ENCODE measurements at places on chromosomes 1 and 21.

DNA sequence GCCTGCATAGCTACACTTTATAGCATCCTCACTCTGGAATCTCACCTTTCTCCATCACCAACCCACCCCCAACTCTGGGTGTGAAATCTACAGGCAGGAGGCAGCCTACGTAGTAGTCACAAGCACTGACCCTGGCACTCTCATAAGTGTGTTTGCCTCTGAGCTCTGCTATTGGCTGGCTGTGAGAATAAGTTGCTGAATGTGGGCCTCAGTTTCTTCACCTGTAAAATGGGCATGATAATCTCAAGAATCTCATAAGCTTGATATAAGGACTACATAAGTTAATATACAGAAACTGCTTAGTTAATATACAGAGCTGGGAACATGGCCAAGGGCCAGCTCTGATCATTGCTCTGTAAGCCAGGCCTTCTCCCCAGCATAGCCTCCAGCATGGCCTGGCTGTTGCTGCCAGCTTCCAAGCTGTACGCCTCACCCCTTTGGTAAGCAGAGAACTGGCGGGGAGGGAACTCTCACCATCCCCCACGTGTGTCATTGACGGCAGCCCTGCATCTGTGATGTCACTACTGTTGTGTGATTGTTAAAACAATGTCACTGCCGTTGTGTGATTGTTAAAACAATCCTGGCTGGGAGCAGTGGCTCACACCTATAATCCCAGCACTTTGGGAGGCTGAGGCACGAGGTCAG is 53.3 kb downstream of the SYF2 start:
- DNase-seq, result no peak

GRCh38 chr21:17828223-17828622 is 9.1 kb upstream of the C21orf91 start:
- DNase-seq, result no peak

- DNase-seq, result no peak
Measured at GRCh38 chr21:39050841-39051587, 132.2 kb downstream of the PSMG1 start.

- no peak for DNase-seq
Measured at GRCh38 chr1:145828367-145829026, 4.5 kb downstream of the POLR3C start.

- no peak for DNase-seq
Measured at GRCh38 chr1:210098356-210098755, 134.2 kb upstream of the SERTAD4 start.

DNA sequence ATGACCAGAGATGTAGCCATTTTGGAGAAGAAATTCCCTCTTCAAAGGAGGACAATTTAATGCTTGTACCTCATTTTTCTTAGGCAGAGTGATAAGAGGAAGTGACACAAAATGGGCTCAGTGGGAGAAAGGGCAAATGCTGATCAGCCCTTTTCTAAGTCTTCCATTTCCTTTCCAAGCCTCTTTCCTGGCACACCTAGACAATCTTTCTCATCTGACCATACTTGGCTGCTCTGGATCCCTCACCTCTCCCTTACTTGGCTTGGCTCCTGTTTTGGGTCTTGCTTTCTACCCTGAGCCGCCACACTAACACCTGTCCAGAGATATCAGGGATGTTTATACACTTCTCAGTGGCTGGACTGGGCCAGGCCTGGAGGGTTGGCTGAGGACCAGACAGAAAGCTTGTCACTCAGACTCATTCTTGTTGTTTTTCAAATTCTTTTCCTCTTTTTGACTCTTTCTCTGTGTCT is 13.1 kb downstream of the TXNIP start:
- peak; percentile 20 for DNase-seq

GRCh38 chr1:28190337-28190979 is 14.0 kb upstream of the PTAFR start:
- DNase-seq, result no peak

DNA sequence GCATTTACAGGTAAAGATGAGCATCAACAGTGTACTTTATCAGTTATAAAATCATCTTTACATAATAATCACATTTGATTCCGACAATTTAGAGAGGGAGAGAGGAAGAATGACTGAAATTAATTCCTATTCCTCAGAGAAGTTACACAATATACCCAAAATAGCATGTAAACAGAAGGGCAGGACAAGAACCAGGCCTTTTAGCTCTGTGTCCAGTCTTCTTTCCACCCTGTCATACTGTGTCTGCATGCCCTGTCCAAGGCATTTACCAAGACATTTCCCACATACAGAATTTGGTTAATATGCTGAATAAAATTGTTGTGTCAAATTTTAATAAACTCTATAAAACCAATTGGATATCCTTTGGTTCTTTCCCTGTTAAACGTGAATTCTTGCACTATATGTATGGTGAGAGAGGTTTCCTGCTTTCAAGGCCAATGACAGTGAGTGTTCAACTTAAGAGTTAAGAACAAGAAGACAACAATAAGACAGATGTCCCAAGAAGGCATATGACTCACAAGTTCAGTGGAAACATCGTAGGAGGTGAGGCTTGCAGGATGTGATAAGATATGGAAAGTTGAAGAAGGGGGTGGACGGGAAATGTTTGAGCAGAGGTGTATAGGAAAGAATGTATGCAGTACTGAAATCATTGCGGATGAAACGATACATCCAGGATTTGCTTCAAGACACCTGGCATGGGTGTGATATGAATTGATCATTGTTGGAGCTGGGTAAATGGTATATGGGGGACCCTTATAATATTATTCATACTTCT is 20.8 kb downstream of the LRRC8B start:
- DNase-seq, result no peak

DNA sequence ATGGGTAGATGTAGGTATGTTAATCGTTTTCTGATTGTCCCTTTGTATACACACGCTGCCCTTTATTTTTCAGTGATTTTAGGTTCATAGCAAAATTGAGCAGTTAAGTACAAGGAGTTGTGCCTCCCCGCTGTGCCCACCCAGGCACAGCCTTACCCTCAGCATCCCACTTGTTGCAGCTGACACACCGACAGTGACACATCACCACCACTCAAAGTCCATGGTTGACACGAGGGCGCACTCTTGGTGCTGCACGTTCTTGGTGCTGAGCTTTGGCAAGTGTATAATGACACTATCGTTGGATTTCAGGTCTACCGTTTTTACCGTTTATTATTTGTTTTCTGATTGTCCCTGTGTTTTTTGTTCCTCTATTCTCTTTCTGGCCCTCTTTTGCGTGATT is 15.6 kb downstream of the C1orf159 start:
- peak; percentile 7 for DNase-seq

DNA sequence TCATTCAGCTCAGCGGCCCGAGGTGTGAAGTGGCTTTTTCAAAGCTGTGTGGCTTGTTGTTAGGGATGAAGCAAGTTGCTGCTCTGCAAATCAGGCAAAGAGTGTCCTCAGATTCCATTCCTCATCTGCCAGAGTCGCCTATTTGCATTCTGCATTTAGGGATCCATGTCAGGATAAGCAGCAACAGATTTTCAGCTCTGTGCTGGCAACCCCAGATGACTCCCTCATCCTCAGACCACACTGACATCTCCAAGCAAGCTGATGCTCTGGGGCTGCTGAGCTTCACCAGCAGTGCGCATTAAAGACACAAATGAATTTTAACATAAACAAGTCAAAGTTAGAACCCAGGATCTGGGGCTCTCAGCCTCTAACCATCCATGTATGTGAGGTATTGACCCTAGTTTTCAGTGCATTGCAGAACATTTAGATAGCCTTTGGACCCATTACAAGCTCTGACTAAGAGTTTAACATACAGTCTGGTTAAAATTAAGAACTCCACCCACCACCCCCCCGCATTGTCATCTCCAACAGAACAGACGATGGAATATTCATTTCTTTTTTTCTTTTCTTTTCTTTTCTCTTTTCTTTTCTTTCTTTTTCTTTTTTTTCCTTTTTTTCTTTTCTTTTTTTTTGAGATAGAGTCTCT is 10.9 kb downstream of the CFAP107 start:
- DNase-seq, result no peak

DNA sequence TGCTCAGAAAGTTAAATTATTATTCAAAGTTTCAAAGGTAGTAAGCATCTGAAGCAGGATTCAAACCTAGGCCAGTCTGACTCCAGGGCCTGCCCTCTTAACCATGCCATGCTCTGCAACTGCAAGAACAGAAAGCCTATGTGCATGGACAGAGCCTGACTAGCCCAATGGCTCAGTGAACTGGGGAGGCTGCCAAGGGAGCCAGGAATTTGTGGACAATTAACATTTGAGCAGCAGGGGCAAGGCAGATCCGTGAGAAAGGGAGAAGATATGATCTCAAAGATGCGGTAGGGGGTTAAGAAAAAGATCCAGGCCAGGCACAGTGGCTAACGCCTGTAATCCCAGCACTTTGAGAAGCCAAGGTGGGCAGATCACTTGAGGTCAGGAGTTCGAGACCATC is 6.5 kb upstream of the ATP1A4 start:
- no peak for DNase-seq

DNA sequence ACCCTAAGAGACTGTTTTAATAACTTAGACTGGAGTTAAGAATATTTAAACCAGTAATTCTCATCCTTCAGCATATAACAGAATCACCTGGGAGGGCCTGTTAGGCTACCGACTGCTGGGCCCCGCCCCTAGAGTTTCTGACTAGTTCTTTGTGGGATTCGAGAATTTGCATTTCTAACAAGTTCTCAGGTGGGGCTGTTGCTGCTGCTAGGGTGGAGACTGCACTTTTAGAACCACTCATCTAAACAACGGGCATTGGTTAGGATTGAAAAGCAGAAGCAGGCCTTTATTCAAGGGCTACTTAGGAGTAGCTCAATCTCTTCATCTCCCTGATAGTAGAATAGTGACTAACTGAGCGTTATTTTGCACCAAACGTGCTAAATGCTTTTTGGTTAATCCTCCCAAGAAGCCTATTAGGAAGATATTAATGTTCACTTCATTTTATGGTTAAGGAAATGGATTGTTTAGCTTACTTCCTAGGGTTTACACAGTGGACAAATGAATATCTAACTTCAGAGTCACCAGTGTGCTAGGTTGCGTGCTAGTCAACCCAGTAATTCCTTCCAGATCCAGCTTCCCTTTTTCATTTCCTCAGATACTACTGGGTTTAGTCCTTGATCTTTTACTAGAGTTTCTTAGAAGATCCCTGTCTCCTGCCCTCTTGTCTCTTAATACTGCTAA is 31.1 kb upstream of the UAP1 start:
- DNase-seq, result peak; percentile 57

- no peak for DNase-seq
Measured at GRCh38 chr1:33893147-33893830, 29.4 kb downstream of the HMGB4 start.

GRCh38 chr1:101165954-101166353 is 70.9 kb upstream of the S1PR1 start:
- no peak for DNase-seq

DNA sequence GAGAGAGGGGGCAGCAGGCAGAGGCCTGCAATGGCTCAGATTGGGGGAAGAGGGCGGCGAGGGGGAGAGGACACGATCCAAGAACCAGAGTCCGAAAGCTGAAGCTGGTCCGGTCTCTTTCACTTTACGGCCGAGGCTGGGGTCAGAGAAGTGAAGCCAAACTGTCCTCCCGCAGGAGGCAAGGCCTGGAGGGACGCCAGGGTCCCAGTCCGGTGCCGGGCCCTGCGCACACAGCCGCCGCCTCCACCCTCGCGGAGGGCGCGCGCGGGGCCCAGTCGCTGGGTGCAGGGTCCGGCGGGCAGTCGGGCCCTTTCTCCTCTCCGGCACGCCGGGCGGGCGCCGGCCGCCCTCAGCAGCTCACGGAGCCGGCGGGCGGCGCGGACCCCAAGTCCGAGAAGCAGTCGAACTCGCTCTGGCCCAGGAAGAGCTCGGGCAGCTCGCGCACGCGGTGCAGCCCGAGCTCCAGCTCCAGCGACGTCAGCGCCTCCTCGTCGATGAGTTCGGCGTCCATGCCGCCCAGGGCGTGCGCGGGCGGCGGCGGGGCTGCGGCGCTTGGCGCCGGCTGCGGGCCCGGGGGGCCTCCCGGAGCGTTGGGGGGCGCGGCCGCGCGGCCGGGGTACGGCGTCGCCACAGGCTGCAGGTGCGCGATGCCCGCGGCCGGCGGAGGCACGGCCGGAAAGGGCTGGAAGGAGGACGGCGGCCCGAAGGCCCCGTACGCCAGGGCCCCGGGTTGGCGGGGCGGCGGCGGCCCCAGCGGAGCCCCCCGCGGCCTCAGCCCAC is 749 bp downstream of the CITED4 start:
- peak; percentile 18 for DNase-seq

DNA sequence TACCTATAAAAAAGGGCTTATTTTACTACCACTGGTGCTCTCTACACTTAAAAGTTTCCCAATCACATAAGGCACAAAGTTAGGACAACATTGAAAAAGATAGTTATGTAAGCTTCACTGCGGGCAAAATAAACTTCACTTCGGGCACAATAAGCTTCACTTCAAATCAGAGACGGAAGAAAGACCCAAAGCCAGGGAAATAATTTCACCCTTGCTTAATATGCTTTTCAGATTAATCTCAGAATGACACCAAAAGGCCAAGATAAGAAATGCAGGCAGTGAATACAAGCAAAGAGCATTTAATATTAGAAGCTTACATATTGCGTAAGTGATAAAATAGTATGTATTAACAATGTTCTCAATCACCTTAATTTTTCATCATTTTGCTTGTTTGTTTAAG is 444.2 kb downstream of the SETD4 start:
- DNase-seq, result no peak

DNA sequence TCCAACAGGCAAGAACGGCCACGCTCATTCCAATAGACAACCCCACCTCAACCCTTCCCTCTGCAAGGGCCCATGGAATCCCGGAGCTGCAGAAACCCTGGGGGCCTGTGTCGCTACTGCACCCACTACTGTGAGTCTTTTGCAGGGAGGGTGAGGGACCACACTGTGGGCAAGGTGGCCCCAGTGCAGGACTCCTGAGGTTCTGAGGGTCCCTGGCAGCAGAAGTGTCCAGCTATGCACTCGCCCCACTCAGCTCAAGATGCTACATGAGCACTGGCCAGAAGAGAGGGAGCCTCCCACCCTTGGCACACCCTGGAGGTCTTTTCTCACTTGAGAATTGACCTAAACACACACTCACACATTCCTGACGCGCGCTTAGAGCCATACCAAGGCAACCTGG is 2.1 kb upstream of the PAX7 start:
- no peak for DNase-seq

- DNase-seq, result no peak
Measured at GRCh38 chr1:225617479-225617878, 35.4 kb downstream of the ENAH start.

- no peak for DNase-seq
Measured at GRCh38 chr1:225950905-225951497, 10.0 kb upstream of the LEFTY2 start.

- DNase-seq, result peak; percentile 77
Measured at GRCh38 chr1:27192039-27192529, 37.2 kb upstream of the SLC9A1 start.

- DNase-seq, result no peak
Measured at GRCh38 chr1:230495076-230495475, 68.9 kb upstream of the PGBD5 start.

GRCh38 chr1:60848583-60849188 is 233.7 kb upstream of the NFIA start:
- DNase-seq, result no peak

- DNase-seq, result no peak
Measured at GRCh38 chr1:96756789-96757188, 35.2 kb downstream of the PTBP2 start.
